ENCODE measurements at places on chromosomes 2 and 18.

DNA sequence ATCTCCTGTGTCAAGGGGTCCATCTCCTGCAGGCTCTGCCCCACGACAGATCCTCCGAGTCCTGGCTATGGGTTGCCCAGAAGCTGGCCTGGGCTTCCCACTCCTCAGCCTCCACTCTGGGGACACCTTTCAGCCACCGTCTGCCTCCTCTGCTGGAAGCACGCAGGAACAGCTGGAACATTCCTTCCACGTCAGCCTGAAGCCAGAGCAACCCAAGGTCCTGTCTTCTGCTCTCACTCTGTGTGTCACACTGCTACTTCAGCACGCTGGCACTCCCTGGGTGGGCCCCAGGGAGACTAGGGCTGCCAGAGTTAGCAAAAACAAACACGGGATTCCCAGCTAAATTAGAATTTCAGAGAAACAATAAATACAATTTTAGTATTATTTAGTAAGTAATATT is 148.8 kb downstream of the HRH4 start:
- no peak for DNase-seq

GRCh38 chr18:78293540-78293939 is 686.1 kb upstream of the SALL3 start:
- no peak for DNase-seq

GRCh38 chr2:16395601-16396000 is 270.0 kb downstream of the CYRIA start:
- no peak for DNase-seq

DNA sequence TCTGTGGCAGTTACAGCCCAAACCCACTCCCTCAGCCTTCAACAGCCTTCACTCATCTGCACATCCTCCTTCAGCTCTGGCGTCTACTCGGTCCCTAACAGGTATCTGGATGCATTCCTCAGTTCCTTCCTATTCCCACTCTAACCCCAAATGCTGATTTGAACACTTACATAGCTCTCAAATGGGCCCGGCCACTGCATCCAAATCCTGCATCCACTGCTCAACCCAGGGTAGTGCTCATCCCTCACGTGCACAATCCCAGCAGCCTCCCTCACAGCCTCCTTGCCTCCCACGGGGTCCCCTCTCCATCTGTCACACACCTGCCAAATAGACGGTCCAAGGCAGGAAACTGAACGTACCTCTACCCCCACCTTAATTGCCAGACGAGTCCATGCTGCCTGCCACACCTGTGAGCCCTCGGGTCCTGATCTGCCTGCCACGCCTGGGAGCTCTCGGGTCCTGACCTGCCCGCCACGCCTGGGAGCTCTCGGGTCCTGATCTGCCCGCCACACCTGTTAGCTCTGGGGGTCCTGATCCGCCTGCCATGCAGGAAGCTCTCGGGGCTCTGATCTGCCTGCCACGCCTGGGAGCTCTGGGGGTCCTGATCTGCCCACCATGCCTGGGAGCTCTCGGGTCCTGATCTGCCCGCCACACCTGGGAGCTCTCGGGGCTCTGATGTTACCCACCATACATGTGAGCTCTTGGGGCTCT is 9.9 kb downstream of the OR6B3 start:
- DNase-seq: no peak

DNA sequence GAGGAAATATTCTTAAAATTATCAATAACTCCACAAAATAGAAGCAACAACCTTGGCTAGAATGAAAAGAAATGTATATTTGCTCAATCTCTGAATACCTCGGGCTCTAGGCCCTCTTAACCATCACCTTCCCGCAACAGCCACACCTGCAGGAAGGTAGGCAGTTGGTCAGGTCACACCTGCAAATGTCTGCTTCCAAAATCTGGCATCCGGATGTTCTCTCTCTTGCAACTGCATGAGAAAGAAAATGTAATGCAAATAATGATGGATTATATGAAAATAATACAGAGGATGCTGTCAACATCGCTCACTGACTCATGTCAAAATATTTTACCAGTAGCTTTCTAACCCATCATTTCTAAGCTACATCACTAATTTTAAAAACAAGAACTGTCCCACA is 148.3 kb downstream of the SATB2 start:
- DNase-seq: no peak

DNA sequence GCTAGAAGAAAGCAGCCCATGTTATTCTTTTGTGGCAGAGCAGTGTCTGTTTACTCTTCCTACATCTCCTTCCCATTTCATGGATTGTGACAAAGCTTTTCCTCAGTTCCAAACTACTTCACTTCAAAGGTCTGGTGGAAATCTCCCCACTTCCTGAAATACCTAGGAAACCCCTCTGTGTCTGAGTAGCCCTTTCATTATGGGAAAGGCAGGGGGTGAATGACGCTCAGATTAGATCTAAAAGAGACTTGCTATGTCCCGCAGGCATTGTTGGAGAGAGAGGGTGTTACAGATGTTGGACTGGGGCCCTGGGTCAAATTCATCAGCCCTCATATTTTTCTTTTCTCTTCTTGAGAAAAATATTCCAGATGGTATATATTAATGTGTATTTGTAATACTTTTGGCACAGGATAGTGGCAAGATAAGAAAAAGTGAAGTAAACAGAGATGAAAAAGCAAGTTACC is 675.0 kb downstream of the IRS1 start:
- DNase-seq: no peak

DNA sequence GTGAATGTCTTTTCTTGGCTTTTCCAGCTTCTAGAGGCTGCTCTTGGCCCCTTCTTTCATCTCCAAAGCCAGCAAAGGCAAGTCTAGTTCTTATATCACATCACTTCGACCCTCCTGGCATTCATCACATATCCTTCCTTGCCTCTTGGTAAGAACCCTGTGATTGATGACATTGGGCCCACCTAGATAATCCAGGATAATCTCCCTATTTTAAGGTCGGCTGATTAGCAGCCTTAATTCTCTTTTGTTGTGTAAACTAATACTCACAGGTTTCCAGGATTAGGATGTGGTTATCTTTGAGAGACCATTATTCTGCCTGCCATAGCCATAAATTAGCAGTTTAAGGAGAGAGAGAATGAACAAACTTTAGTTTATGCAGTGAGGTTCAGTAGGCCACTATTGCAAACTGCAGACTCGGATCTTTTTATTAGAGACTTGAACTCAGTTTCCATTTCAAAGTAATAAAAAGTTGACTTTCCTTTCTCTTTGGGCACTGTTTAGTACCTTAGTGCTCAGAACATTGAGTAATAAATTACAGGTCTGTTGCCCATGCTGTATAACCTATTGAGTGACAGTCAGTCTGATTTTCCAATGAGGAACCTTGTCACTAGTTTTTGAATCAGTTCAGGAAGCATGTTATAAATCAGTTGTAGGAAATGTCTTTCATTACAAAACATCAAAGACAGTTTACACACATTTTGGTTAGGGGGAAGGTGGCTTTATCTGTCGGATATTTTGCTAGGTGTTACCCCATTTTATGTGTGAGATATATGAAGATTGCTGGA is 4.5 kb downstream of the NDUFV2 start:
- DNase-seq: no peak

GRCh38 chr2:118986738-118987137 is 44.7 kb downstream of the MARCO start:
- DNase-seq: no peak

GRCh38 chr2:57711991-57712390 is 334.6 kb upstream of the VRK2 start:
- DNase-seq: no peak

GRCh38 chr2:81549646-81550045 is 1245.1 kb upstream of the LRRTM1 start:
- no peak for DNase-seq

DNA sequence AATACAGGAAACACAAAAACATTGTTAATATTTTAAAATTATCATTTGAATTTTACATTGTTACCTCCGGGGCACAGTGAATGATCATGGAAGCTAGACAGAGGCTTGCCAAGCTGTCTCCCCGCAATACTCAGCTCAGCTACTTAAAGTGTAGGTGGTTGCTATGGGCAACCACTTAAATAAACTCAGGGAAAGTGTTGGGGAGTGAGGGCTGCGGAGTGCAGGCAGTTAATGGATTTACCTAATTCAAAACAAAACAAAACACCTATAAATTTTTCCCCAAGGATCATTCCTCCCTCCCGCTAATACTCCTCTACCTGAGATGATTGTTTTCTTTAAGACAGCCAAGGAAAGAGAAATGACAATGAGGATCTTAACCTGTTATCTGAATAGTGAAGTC is 349.5 kb downstream of the TGIF1 start:
- no peak for DNase-seq

DNA sequence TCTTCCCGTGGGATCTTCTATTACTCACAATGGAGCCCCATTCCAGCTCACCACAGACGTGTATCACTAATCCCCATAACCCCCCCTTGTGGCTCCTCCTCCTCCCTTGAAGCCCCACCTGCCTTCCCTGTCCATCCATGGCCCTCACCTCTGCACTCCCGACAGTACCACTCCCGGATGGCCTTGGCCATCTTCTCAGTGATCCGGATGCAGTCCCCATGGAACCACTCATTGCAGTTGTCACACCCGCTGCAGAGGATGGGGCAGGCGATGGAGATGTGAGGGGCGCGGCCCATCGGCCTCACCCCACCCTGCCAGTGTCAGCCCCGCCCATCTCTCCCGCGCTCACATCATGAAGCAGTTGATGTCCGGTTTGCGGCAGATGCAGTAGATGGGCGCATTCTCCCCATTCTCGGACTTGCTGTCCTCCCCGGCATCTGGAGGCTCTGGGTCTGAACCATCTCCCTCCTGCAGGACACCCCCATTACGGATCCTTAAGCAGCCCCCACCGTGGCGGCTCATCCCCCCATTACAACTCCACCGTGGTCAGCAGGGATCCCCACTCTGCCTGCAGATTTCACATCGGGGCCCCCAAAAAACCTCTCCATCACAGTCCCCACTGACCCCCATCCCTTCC is 983 bp downstream of the CXXC1 start:
- DNase-seq: no peak

DNA sequence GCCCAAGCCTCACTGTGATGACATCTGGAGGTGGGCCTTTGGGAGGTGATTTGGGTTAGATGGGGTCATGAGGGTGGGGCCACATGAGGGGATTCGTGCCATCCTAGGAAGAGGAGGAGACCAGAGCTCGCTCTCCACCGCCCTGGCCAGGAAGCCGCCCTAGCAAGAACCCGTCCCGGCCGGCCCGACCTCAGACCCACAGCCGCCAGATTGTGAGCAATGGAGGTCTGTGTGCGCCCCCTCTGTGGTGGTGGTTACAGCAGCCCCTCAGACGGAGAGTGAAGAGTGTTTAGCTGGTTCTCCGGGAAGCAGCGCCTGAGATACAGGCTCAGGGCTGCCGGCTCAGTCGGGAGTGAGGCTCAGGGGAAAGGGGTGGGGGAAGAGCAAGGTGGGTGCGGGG is 83.3 kb downstream of the RTP5 start:
- no peak for DNase-seq

- DNase-seq: no peak
Observed at GRCh38 chr2:28360058-28360717, 32.5 kb upstream of the FOSL2 start.

DNA sequence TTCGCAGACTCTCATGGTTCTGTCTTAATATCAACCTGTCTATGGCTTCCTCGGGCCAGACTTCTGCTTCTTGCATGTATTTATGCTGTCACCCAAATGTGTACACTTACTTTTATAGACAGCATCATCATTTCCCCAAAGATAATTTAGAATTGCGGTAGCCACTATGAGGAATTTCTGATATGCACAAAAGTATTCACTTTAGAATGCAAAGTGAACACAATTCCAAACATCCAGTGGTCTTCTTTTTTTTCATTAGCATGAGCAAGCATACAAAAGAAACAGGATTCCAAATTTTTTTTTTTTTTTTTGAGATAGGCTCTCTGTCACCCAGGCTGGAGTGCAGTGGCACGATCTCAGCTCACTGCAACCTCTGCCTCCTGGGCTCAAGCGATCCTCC is 21.0 kb upstream of the MCFD2 start:
- DNase-seq: no peak

GRCh38 chr2:106708209-106708608 is 177.8 kb downstream of the ST6GAL2 start:
- no peak for DNase-seq

DNA sequence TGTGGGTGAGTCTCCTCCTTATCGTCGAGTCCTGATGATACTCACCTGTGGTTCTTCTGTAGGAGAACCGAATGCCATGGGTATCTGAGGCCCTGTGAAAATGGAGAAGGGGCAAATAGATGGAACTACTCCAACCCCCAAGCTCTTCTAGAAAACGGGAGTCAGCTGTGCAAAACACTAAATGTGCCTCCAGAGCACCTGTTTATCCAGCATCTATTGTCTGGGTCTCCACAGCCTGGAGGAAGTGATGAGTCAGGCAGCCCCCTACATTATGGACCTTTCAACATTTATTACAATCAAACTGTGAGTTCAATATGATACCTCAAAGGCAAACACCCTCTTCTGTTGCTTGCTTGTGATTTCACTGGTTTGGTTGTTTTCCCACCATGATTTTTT is 9.8 kb upstream of the LRRFIP1 start:
- no peak for DNase-seq

- DNase-seq: no peak
Observed at GRCh38 chr2:229297247-229297646, 26.2 kb upstream of the PID1 start.

GRCh38 chr18:62479574-62479973 is 43.3 kb upstream of the ZCCHC2 start:
- no peak for DNase-seq

DNA sequence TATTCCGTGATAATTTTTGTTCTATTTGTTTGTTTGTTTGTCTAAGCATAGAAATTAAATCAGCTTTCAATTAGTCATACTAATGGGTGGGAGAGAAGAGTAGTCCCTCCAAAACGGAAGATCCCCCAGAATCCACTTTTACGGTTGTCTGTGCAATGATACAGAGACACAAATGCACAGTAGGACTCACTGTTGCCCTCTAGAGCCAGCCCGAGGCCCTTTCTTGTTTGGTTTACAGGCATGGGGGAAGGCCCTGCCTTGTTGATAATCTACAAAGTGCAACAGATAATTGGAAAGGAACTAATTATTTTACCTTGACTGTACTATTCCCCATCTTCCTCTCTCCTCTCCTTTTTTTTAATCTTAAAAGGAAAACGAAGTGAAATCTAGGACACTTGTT is 121.1 kb downstream of the ACOXL start:
- peak; percentile 44 for DNase-seq

DNA sequence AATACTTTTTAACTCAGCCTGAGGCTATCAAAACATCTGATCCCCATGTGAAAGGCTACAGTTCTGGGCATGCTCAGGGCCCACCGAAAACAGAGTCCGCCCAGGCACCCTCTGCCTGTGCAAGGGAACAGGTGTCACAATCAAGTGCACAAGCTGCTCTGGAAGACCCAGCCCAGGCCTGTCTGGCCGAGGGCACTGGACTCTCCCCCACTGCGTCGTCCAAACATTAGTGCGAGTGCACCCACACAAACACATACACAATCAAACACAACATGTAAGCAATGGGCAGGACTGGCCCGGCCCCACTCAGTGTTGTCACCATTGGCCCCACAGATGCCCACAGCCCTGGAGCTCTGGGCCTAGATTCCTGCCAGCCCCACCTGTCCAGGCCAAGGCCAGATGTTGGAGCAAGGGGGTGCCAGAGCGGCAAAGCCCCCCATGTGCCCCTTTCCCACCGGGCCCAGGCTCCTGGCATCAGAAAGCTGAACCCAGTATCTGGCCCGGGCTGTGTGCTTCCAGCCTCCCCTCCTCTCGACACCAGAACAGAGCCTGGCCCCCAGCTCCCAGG is 617 bp upstream of the ALPG start:
- DNase-seq: no peak
